ENCODE measurements at places on chromosomes 11 and 22.

DNA sequence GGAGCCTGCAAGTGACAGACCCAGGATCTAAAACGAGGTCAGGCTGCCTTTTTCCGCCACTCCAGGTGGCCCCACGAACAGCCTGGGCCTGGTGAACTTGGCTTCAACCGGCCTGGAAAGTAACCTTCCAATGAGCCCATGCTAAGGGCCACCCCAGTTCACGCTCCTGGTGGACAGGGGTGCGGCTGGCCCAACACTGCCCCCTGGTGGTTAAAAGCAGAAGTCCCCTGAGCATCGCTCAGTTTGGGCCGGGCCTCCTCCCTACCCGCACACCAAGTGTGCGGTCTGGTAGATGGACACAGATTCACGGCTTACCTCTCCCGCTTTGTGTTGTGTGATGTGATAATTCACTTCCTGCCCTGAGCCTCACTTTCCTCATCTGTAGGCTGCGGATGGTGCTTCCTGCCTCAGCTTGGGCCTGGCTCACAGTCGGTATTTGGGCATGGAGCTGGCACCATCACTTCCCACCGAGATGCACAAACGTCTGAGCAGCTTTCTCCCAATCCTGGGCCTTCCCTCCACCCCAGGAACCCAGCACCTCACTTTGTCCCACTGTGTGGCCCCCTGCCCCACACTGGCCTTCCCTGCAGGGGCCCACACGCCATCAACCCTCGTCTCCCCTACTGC is 13.7 kb upstream of the SEC14L3 start:
- DNase-seq, result peak; percentile 67

- DNase-seq, result no peak
Observed at GRCh38 chr11:75199412-75199955, 41.1 kb upstream of the TPBGL start.

- no peak for DNase-seq
Observed at GRCh38 chr22:40182231-40182835, 4.6 kb downstream of the TNRC6B start.

GRCh38 chr11:10233581-10233980 is 60.4 kb downstream of the SBF2 start:
- DNase-seq, result no peak
